ENCODE measurements at places on chromosomes 2 and 18.
A peak's percentile ranks its signal among the peaks of the same experiment; 100 is the strongest.

DNA sequence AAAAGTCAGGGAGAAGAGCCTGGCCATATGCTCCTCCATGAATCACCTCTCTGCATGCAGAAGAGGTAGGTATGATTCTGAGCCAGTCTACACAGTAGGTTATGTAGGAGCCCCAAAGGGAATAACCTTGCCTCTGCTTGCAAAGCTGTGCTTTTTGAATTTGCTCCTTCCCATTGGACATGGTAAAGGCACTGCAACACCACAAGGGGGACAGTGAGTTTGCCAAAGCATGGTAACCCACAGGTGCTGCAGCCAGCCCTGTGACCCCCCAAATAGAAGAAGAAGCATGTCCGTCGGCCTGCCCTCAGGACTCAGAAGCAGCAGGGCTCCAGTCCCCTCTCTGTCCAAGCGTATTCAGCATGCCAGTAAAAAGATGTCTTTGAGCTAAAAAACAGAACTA is 51.0 kb upstream of the BCL2L11 start:
- no peak for DNase-seq

- DNase-seq, result no peak
These were observed 205.1 kb upstream of the RBBP8 start for GRCh38 chr18:22728016-22728415.

DNA sequence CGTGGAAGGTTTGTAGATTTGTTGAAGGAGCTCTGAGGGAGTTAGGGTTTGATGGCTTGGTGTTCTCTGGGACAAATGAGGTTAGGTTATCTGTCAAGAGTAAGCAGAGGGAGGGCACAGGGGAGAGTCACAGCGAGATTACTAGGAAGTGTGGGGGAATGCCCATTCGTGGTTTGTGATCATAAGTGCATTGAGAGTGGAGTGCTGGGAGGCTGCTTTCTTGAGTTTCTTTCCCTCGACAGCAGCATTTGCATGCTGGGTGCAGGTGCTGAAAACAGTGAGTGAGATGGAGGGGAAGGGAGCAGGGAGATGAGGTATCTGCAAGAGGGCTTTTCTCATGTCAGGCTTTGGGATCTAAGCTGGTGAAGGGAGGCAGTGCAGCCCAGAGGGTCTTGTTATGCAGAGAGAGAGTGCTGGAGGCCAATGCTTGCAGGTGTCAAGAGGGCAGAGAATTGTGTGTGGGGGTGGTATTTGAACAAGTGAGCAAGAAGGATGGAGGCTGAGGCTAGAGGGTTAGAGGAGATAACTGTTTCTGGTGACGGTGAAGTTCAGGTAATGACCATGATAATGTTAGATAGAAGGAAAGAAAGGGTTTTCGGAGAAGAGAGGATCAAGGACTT is 8.8 kb downstream of the RALB start:
- no peak for DNase-seq

DNA sequence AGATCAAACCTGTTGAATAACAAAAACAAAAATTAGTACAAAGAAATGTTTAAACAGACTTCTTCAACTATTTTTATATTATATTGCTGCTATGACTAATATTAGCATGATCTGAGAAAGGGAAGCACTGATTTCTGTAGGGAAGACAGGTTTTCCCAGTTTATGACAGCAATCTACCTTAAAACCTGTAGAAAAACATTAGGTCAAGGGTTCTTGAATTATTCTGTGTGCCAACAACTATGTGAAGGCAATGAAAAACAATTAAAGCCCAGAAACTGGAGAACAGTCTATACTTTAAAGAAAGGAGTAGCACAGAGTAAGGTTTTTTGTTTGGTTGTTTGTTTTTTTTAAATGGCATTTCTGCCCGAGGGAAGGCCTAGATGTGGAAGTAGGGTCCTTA is 23.3 kb downstream of the PUM2 start:
- no peak for DNase-seq

- no peak for DNase-seq
These were observed 220.9 kb upstream of the REV1 start for GRCh38 chr2:99710721-99711120.

DNA sequence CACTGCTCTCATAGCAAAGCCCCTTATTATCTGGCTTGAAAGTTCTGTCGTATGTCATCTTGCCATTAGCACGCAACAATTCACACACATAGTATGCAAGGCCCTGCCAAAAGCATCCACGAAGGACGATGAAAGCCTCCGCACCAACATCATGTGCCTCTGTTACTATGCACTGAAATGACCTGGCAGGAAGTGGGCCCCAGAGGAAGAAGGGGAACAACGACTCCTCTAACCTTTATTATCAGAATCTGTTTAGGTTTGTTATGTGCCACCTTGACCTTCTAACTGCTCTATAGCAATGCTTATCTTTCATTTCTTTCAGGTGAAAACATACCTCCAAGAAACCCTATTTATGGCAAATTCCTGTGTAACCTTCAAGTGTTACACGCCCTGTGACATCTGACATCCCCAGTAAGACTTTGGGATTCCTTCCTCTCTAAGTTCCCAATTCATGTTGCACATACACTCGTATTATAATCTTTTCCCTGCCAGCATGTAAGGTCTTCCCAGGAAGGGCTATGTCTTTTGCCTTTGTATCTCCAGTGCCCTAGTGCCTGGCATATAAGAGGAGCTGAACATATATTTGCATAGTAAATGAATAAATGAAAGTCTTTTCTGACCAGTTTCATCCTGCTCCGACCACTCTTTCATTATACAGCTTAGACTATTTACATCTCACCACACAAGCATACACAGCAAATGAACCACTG is 7.0 kb upstream of the NDUFV2 start:
- peak; percentile 66 for DNase-seq

GRCh38 chr18:57831597-57832377 is 28.7 kb upstream of the ATP8B1 start:
- no peak for DNase-seq

DNA sequence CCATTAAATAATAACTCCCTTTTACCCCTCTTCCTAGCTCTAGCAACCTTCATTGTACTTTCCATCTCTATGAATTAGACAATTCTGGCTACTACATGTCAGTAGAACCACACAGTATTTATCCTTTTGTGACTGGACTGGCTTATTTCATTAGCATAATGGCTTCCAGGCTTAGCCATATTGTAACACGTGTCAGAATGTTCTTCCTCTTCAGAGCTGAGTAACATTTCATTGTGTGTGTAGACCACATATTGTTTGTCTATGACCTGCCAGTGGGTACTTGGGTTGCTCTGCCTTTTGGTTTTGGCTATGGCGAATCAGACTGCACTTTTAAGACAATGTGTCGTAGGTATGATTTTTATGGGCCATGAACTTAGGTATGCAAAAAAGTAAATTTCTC is 20.9 kb downstream of the TSN start:
- no peak for DNase-seq

- peak; percentile 77 for DNase-seq
These were observed 35.6 kb downstream of the BMP10 start for GRCh38 chr2:68835621-68836020.

- no peak for DNase-seq
These were observed 3.7 kb downstream of the SERPINB5 start for GRCh38 chr18:63480476-63480875.

DNA sequence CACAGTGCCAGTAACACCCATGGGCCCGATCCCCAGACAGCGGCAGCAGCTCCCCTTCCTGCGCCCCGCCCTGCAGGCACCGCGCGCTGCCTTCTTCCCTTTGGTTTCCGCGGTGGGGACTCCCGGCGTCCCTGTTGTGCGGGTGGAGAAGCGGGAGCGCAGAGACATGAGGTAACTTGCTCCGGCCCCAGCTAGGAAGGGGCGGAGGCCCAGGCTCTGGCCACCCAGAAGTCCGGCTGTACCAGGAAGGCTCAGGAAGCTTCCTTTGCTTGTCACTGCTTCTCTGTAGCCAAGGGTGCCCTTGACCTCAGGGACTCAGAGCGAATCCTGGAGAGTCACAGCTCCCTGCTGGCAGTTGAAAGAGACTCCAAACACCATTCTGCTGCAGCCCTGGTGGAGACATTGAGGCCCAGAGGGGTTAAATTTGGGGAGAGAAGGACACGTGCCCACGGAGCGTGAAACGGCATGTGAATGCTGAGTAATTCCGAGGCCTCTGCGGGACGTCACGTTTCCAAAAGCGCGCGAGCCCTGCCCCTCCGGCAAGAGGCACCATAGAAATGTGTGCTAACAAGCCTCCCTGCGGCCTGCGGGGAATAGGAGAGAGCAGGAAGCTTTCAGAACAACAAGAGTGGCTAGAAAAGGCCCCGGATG is 6.7 kb upstream of the ADCY3 start:
- DNase-seq, result peak; percentile 32

GRCh38 chr2:26462100-26462499 is 15.8 kb downstream of the OTOF start:
- no peak for DNase-seq

GRCh38 chr2:232883116-232883721 is 13.2 kb downstream of the SNORC start:
- DNase-seq, result no peak

GRCh38 chr2:45794134-45794617 is 142.7 kb downstream of the PRKCE start:
- DNase-seq, result no peak

- DNase-seq, result no peak
These were observed 289.4 kb downstream of the AFF3 start for GRCh38 chr2:99852956-99853355.

GRCh38 chr2:106159866-106160785 is 34.0 kb downstream of the UXS1 start:
- DNase-seq, result peak; percentile 57

DNA sequence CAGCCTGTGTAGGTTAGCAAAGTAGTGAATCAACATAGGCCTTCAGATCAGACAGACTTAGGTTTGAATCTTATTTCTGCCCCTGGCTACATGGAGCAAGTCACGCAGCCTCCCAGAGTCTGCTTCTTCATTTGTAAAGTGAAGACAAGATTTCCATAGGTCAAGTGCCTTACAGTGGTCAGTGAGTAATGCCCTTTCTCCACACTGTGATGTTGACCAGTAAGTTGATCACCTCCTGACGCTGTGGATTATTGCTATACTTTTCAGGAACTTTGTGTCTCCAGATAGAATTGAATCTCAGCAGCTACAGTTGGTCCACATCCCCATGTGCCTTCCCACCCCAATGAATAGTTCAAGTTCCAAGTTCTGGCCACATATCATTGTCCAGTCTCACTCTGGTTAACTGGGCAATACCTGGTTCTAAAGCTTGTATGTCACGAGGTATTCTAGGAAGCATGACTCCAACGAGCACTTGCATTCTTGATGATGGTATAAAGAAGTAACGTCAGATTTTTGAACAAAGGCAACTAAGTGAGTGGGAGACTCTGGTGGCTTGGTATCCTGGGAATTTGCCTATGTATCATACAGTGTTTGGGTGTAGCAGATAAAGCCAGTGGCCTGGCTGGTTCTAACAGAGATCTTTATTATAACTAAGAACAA is 2.1 kb upstream of the CLIP4 start:
- DNase-seq, result peak; percentile 26

DNA sequence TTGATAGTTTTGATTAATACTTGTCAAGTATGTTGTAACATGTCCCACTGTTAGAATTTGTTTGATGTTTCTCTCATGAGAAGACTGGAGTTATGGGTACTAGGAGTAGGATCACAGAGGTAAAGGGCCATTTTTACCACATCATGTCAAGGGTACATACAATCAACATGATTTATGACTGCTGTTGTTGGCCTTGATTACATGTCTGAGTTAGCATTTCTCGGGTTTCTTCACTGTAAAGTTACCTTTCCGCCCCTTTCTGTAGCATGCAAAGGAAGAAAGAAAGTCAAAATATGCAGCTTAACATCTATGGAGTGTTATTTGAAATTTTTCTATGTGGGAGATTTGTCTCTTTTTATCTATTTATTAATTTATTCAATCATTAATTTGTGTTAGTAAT is 1456.4 kb downstream of the SUCLG1 start:
- DNase-seq, result no peak

DNA sequence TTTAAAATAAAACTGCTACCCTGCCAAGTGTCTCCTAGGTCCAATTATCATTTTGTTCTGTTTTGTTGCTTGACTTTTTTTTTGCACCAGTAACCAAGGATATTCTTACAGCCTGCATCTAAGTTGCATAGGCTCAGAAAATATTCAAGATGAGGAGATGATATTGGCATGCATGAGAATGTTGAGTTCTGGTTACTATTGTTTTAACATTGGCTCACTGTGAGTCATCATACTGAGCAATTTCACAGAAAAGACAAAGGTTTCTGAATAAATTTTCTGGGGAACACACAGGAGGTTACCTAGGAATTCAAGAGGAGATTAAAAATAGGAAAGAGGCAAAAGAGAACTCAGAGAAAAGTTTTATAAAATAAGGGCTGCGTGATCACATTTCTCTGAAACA is 84.8 kb upstream of the POU3F3 start:
- DNase-seq, result no peak

GRCh38 chr2:8797682-8798081 is 39.7 kb downstream of the KIDINS220 start:
- no peak for DNase-seq

DNA sequence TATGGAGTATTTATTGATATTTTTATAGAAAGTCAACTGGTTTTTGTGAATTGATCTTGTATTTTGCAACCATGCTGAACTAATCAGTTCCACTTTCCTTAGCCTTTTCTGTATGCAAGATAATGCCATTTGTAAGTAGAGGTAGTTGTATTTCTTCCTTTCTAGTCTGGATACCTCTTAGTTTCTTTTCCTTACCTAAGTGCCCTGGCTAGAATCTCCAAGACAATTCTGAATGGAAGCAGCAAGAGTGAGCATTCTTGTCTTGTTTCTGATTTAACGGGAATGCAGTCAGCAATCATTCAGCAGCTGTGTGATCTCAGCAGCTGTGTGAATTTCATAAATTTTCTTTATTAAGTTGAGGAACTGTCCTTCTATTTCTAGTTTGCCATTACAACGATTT is 73.4 kb downstream of the NRXN1 start:
- no peak for DNase-seq

- DNase-seq, result no peak
These were observed 139.3 kb downstream of the ACOXL start for GRCh38 chr2:110871637-110872036.

DNA sequence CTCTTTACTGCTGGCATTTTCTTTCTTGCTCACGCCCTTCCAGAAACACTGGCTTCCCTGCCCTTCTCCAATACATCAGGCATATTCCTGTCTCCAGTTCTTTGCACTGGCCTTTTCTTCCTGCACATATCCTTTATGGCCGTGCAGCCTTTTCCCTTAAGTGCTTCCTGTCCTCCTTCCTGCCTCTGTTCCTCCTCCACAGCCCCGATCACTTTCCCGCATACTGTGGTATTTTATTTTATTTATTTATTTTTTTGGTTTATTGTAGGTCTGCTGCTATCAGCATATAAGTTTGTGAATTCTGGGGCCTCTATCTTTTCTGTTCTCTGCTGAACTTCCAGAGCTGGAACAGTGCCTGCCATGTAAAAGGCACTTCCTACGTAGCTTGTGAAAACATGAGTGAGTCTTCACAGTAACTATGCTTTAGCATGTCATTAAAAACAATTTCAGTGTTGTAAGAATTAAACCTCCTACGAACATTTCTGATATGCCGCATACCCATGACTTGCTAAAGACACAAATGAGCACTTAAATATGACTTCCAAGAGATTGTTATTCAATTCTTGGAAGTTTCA is 289.1 kb downstream of the TRIB2 start:
- DNase-seq, result no peak

Measured in CD14-positive monocyte (primary cell).